ENCODE measurements at places on chromosomes 5 and 9. TPM values are rescaled to one million over a fixed set of nuclear protein-coding genes. Genes with fewer than 3 reads are reported as not detected.

GRCh38 chr5:129400395-129400983 lies 59.6 kb upstream of the ADAMTS19 start:
- no peak for DNase-seq

DNA sequence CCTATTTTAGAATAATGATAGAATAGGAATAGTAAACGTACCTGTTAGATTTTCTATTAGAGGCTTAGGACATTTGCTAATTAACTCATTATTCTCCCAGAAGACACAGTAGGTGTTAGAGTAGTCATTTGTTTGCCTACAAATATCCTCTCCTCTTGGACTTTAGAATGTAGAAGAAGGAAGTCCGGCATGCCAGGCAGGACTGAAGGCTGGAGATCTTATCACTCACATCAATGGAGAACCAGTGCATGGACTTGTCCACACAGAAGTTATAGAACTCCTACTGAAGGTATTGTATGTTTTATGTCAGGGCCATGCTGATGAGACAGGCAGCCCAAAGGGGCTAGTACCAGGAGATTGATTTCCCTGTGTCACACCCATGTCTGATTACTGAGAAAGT lies 43.3 kb downstream of the CD180 start:
- DNase-seq: no peak

- no peak for DNase-seq
These were observed 3.6 kb upstream of the FST start for GRCh38 chr5:53476531-53477480.

GRCh38 chr5:151674626-151675610 lies 11.8 kb downstream of the SPARC start:
- no peak for DNase-seq

SPINK13 gene
- 1.1 TPM for polyA plus RNA-seq
